ENCODE measurements at places on chromosomes 5 and 9.

DNA sequence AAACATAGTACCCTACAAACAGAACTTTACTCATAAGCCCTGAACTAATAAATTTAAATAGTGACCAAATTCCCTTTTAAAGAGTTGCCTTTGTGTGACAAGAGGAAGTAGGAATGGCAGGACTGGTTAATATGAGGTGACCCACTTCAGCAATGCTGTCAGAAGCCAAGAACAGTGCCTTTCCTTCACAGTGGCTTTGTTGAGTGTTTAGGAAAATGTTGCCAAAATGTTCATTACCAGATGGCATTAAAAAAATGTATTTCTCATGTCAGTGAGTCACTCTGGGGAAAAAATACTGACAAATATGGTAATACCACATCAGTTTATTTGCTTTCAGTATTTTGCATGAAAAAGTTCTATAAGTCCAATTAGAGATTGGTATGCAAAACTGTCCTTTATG is 103.3 kb downstream of the DIRAS2 start:
- DNase-seq, result no peak

GRCh38 chr9:15570769-15571168 is 17.9 kb downstream of the CCDC171 start:
- DNase-seq, result no peak

GRCh38 chr9:71928376-71928775 is 16.9 kb downstream of the C9orf85 start:
- no peak for DNase-seq

- no peak for DNase-seq
Observed at GRCh38 chr5:141969783-141970771, 1.2 kb downstream of the RNF14 start.

GRCh38 chr9:20507431-20507830 is 114.9 kb downstream of the MLLT3 start:
- no peak for DNase-seq

- no peak for DNase-seq
Observed at GRCh38 chr9:92098638-92099037, 16.6 kb downstream of the SPTLC1 start.

DNA sequence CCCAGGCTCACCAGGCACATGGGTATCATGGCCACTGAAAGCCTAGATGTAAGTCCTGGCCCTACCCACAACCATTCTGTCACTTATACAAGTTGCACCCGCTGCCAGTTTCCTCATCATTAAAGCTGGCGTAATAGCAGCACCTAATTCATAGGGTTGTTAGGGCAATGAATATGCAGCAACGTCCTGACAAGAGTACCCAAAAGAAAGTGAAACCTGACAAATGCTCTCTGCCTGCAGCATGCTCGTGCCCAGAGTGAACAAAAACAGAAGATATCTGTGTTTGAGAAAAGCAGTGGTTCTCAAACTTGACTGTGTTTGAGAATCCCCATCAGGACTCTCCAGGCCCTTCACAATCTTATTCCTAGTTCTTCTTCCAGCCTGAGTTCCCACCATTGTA is 632.4 kb downstream of the SEMA5A start:
- no peak for DNase-seq

DNA sequence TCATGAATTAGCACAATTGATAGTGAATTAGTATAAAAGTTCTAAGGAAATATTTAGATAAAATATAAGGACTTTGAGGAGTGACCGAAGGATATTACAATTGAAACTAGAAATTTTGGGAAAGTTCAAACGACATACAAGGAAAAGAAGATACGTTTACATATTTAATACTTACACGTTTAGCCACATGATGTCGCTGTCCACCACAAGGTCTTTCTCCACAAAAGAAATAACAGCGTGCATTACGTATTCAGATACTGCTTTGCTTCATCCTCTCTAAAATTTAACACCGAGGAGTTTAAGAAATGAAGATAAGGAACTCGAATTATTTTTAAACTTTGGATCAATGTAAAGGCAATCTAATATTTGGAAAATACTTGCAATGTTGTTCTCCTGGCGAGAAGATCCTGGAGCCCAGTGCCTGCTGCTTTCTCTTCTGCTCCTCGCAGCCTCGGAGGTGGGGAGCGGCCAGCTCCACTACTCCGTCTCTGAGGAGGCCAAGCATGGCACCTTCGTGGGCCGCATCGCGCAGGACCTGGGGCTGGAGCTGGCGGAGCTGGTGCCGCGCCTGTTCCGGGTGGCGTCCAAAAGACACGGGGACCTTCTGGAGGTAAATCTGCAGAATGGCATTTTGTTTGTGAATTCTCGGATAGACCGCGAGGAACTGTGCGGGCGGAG is at the start of gene PCDHA3:
PCDHA3 (plus strand) TSS at position 242 of the 678 bp plus-strand sequence.
- no peak for DNase-seq

GRCh38 chr9:83027153-83027891 is 35.6 kb downstream of the RASEF start:
- DNase-seq, result no peak

- DNase-seq, result no peak
Observed at GRCh38 chr9:38146844-38147243, 77.8 kb upstream of the SHB start.

DNA sequence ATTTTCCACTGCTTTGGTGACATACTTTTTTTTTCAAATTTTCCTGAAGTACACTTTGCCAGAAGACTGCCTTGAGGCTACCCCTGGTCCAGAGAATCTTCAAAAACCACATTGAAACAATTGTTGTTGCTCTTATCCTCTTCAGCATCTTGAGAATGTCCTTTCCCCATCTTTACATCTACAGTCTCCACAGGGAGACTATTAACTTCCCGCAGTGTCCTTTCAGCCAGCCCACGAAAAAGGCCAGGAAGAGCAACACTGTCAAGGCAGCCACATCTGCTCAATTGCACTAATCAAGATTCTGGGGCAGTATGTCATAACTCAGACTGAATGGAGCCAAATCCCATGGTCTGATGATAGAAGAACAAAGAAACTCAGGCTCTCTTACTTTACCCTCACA is 148.3 kb downstream of the ENC1 start:
- no peak for DNase-seq

GRCh38 chr5:137754961-137755762 is 999 bp upstream of the HNRNPA0 start:
- DNase-seq, result no peak

DNA sequence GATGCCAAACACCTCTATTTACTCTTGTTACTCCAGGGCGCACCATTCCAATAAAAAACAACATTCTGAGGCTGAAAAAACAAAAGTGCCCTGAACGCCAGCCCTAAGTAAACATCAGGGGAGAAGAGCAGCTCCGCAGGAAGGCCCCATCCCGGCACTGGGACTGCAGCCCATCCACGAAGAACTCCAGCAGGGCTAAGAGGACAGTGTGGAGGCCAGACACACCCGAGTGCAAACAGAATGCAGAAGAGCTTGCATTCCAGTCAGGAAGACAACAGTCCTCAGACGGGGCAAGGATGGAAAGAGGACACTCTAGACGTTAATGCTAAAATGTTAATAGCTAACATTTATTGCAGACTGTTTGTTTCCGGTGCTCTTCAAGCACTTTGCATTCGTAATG is 33.0 kb downstream of the FAM240B start:
- no peak for DNase-seq

All from esophagus squamous epithelium (tissue), 5 donors.